ENCODE measurements at places on chromosomes 2 and 18.

GRCh38 chr18:30415903-30416302, 626.6 kb downstream of the DSC3 start:
- DNase-seq, result no peak

DNA sequence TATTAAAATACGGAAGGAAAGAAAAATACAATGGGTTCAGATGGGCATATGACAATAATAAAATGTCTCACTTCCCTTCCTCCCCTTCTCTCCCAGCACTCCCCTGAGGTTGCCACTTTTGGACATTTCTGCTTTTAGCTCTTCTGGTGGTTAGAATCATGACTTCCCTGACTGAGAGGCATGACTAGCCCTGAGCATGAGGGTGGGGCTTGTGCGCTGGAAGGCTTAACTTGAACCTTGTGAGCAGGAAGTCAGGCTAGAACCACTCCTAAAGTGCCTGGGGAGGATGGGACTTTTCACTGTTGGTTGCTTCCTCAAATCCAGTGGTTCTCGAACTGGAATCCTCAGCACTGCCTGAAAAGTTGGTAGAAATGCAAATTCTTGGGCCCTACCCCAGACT, 19.7 kb upstream of the ARHGAP25 start:
- no peak for DNase-seq

DNA sequence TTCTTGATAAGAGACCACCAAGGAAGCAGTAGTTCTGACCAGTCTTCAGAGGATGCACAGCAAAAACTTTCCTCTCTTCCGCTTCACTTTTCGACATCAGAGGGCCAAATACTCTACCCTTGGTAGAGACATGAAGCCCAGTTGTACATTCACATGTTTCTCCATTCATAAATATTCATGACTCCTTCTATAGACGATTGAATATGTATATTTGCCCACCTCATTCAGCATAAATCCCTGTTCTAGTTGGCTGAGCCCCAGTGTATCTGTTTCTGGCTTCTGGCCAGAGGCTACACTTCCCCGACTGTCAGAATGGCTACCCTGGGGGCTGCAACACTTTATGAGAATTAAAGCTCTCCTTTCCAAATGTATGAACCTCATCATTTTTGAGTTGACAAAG, 258.5 kb downstream of the ASXL3 start:
- no peak for DNase-seq

GRCh38 chr18:8937160-8938094, 165.1 kb upstream of the NDUFV2 start:
- DNase-seq, result no peak

DNA sequence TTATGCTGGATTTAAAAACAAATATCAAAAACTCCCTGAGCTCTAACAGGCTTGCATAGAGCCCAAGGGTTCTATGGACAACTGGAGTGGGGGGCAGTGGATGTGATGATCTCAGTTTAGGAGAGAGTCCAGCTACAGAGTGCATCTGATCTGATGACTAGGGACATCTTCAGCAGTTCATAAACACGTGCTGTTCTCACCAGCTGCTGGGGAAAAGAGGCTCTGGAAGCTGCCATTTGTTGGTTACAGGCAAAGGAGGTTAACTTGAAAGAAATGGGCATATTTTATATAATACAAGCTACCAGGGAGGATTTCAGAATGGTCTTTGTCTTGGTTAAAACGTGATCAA, 36.0 kb upstream of the ZNF396 start:
- DNase-seq, result no peak

DNA sequence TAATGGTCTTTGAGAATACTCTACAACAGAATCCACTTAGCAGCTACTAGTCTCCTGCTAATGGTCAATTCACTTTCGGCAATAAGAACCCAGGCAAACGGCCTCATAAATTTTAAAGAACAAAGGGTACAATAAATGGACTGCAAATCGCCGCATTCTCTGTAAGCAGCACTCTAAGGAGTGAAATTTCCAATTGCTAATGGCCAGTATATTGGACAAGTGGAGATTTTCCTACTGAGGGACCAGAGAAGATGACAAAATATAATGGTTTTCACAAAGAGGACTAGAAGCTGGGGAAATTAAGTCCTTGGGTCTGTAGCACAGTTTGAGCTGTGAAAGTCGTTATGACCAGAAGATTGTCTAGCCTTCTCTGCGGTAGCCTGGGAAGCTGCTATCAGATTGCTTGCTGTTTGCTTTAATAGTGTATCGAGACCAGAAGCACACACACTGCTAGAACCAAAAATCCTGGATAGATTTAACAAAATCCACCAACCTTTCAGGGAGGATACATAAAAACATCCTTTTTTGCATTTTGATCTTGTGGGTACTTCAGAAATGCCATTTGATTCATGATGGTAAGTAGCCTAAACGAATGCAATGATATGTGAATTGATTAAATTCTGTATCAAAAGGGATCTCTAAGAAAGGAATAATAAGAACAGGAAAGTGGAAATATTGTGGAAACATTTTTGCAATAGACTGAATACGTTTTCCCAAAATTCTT, 53.6 kb upstream of the ATP8B1 start:
- DNase-seq, result no peak

GRCh38 chr2:28102455-28102874, 211.9 kb downstream of the BABAM2 start:
- DNase-seq, result no peak

DNA sequence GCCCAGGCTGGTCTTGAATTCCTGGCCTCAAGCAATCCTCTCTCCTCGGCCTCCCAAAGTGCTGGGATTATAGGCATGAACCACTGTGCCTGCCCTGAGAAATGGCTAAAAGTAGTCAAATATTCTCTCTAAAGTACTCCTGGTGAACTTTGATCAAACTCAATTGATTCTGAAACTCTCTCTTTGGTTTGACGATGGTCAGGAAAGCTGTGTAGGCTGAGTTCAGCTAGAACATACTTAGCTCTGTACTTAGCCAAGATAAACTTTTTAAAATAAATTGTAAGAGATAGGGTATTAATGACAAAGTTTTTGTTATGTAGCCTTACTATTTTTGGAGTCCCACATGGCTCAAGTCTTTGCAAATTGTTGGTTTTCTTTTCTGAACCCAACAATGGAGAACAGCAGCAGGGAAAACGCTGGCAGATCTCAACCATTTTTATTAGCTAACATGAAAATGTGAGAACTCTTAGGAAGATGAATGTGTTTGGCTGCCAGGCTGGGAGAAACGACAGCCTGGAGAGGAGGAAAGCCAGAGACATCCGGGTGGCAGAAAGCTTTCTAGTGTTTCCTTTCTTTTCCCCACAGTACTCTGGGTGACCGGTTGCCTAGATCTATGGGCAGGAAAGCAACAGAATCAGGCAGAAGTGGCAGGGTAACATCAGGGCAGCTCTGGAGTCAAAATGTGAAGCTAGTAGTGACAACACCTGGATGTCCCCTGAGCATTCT, 193.0 kb upstream of the LHCGR start:
- no peak for DNase-seq

DNA sequence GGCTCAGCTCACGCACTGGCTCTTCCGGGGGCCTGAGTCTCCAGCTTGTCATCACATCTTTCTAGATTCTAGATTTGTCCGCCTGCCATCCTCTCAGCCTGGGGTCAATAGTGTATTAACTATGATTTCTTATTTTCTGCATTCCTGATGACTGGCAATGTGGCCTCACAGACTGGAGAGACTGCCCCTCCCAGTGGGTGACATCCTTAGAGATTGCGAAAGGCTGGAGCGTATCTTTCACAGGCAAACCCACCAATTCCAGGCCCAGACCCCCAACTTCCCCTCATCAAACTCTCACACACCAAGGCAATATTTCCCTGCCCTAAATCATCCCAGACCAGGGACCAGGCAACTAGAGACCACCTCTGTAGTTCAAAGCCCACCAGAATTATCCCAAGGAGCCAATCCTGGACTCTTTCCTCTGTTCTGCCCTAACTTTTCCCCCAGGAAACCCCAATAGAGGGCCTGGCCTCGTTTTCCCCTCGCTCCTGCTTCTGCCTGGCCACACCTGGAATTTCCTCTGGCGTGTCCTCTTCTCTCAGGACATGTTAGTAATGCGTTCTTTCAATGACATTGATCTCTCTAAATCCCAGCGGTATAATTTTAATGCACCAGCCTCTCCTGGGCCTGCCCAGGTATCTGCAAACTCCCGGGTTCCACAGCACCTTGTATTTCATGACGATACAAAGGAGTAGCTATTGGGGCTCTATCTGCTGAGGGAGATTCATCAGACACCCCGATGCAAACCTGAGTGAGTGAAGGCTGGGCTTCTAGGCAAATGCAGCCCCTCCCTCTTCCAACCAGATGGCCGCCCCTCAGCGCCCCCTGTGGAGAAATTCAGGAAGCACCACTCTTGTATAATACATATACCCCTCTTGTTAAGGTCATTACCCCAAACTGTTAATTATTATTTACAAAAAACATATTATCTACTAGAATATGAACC, 2.4 kb upstream of the KCNF1 start:
- DNase-seq, result no peak

- DNase-seq, result no peak
Measured at GRCh38 chr2:224196810-224197209, 157.7 kb upstream of the SERPINE2 start.

DNA sequence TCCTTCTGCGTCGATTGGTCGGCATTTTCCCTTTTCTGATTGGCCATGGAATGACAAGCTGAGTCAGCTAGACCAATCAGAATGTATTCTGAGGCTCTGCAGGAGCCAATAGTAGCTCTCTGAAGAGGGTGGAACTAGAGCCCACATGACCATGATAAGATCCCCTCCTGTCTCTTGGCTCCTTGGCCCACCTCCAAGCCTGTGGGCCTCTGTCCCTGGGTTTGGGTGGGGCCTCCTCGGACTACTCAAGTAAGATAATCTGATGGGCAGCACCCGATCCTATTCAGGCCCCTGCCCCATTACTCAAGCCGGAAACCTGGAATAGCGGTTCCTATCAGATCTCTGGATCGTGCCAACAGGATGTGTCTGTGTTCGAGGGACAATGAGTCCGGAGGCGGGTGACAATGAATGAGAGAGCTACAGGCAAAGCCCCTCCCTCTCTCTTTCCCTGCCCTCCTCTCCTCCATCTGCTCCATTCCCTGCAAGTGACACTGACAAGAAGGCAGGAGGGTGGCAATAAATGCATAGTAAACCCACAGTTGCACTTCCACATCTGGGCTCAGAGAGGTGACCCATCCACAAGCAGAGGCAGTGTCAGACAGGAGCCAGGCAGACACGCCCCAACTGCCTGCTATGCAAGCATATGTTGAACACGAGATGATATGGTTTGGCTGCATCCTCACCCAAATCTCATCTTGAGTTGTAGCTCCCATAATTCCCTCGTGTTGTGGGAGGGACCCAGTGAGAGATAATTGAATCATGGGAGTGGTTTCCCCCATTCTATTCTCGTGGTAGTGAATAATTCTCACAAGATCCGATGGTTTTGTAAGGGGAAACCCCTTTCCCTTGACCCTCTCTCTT, 114.7 kb downstream of the TNS1 start:
- no peak for DNase-seq

DNA sequence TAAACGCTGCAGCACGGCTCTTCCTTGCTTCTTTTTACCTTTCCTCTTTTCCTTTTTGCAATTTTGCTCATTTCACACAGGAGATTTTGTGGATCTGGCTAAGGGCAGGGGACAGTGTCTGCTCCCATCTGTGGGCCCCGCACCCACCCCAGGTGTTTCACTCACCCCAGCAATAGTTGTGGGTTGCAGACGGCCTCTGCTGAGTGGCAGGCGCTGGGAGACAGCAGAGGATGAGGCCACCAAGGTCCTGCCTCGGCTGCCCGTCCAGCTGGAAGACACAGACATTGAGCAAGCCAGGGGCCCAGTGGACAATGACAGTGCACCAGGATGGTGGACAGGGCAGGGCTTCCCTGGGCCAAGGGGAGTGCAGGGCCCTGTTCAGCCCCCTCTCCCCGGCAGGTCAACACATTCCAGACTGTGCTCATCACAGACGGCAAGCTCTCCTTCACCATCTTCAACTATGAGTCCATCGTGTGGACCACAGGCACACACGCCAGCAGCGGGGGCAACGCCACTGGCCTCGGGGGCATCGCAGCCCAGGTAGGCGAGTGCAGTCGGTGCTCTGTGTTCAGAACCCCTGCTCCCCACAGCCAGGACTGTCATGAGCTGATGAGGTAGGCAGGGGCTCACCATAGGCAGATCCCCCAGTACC, 35.0 kb downstream of the SNED1 start:
- DNase-seq, result no peak

DNA sequence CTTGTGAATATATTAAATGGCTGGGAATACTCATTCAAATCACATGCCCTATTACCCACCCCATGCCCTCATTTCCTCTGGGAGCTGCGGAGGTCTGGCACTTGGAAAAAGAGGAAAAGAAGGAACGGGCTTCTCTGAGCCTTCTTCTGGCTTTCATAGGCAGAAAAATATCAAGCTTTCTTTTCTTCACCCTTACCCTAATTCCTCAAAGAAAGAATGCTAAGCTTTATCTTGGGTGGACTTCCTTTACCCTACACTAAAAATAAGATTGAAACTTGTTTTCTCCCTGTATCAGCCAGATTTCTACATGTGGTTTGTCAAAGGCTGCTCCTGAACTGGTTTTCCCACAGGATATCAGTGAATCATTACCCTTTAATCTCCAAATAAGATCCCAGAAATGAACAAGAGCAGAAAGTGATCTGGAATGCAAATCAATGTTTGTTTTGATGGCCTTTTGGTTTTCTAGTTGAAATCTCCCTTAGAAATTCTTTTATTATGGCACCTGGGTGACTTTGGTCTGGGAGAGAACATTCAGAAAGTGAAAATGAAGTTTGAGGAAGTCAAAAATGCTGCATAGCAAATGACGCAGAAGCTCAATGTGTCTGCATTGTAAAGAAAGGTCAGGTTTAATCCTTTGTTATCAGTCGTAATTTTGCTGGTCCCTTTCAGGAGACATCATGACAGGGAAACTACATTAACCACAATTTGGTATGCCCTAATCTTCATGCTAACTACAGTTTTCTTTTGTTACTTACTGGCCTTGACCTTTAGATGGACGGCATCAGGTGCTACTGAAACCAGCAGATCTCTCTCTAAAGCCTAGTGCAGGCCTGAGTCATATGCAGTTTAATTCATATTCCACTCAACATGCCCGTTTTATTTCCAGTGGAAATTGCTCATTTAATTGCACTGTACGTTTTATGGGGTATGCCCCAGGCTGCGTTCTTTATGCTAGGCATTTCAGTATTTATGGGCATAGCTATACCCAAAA, 46.6 kb upstream of the HNRNPA3 start:
- no peak for DNase-seq

- no peak for DNase-seq
Measured at GRCh38 chr2:8241317-8241716, 440.5 kb upstream of the ID2 start.

DNA sequence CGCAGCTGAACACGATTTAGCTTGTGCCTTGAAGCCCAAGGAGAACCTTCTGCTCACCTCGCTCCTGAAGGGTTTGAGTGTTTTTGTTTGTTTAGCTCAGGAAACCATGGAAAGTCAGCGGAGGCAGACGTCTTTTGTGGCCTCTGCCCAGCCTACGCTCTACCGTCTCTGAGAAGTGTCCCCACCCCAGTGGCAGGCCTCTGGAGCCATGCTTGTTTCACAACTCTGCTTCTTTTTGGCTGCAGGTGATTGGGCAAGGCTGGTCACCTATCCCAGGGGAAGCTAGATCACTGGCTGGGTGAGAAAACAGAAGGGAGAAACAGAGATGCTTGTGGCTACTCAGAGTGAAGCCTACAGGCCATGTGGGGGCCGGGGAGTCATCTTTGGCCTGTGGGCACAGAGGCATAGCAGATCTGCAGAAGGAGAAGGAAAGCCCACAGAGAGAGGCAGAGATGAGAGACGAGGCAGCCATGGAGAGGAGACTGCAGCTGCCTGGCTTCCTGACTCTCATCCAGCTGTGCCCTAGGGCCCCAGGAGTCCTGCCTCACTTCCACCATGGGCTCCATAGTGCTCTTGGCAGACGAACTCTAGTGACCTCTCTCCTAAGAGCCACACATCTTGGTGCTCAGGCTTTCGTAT, 50.1 kb downstream of the CIB4 start:
- DNase-seq, result no peak
